GM03348 (cell line): ENCODE measurements at places on chromosomes 13 and 19.

DNA sequence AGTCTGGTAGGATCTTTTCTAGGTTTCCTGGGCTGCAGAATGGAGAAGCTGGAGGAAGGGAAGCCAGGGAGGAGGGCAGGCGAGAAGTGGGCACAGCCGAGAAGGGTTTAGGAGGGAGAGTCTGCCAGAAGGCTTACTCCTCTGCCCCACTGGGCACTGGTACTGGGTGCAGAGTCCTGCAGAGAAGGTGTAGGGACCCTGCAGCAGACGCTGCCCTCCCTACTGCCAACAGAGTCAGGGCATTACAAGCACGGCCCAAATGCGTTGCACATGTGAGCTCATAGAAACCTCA lies 726 bp upstream of the PEPD start:
- no peak for DNase-seq

- peak; percentile 76 for DNase-seq
Measured at GRCh38 chr19:39038098-39038497, 5.7 kb upstream of the FBXO27 start.

- peak; percentile 15 for DNase-seq
Measured at GRCh38 chr13:109844396-109844795, 58.0 kb upstream of the IRS2 start.

DNA sequence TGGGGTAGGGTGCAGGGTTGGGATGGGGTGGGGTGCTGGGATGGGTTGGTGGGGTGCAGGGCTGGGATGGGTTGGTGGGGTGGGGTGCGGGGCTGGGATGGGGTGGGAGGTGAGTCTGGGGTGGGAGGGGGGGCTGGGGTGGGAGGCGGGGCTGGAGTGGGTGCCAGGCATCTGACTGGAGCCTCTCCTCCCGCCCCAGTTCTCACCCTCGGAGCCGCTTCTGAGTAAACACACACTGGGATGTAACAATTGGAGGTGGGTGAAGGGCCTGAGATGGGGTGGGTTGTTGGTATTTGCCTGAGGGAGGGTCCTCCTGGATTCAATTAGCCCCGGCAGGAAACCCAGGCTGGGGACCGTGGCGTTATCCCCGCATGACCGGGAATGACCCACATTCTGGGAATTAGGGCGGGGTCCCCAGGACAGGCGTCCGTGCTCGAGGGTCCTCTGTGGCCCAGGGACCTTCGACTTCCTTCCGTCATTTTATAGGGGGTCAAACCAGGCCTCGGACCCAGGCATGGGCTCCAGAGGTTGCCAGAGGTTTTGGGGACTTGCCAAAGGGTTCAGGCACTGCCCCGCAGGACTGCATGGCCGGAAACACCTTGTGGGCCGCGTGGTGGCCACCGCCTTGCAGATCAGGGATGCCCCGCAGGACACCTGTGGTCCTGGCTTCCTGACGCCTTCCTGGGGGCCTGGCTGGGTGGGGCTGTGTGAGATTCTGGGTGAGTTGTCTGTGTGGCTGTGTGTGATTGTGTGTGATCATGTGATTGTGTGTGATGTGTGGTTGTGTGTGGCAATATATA lies 1.4 kb downstream of the TMPRSS9 start:
- DNase-seq, result no peak

GRCh38 chr19:2923510-2923909 lies 21.3 kb downstream of the ZNF77 start:
- DNase-seq, result peak; percentile 72

GRCh38 chr19:38388349-38389100 lies at the start of gene SPRED3:
Gene SPRED3, plus strand, starts transcription at chr19:38388697. Its CDS starts 1,606 bp downstream, at chr19:38390303.
- DNase-seq, result peak; percentile 80

DNA sequence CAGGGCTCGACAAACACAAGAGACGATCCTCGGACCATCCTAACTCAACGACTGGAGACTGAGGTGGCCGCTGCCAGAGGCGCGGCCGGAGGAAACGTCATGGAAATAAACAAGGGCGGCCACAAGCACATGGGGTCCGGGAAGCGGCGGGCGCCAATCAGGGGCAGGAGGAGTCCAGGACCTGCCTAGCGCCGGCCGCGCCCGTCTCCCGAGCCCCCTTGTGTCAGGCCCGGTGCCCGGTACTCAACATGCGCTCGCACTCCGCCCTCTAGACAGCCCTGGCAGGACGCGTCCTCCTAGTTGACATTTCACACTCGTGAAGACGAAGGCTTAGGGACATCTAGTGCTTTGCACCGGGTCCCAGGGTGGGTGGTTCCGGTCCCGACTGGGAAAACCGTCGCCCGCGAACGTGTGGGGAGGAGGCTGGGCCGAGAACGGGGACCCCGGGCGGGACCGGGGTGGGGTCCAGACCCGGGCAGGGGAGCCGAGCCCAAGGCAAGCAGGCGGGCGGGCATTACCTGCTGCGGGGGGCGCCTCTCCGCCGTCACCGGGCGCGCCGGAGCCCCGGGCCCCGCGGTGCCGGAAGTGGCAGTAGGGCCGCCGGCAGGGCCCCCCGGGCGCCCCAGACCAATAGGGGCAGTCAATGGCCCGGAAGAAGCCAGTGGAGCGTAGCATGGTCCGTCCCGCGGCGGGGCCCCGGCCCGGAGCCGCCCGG lies 442 bp downstream of the REXO1 start:
- peak; percentile 65 for DNase-seq
